ENCODE measurements at places on chromosomes 5 and 9. TPM values are rescaled to one million over a fixed set of nuclear protein-coding genes. Genes with fewer than 3 reads are reported as not detected.

The SEMA6A gene
- total RNA-seq = not detected

The SLC31A1 gene
- 7.9 TPM for total RNA-seq

- H3K4me1 ChIP-seq = no peaks in the 10 kb centered on the region
- no peak overlapping the region for H3K4me3 ChIP-seq
- no peaks in the 10 kb centered on the region for H3K27me3 ChIP-seq
- H3K27ac ChIP-seq = no peak overlapping the region
Measured at GRCh38 chr9:112194969-112195431, 19.9 kb upstream of the SUSD1 start.

DNA sequence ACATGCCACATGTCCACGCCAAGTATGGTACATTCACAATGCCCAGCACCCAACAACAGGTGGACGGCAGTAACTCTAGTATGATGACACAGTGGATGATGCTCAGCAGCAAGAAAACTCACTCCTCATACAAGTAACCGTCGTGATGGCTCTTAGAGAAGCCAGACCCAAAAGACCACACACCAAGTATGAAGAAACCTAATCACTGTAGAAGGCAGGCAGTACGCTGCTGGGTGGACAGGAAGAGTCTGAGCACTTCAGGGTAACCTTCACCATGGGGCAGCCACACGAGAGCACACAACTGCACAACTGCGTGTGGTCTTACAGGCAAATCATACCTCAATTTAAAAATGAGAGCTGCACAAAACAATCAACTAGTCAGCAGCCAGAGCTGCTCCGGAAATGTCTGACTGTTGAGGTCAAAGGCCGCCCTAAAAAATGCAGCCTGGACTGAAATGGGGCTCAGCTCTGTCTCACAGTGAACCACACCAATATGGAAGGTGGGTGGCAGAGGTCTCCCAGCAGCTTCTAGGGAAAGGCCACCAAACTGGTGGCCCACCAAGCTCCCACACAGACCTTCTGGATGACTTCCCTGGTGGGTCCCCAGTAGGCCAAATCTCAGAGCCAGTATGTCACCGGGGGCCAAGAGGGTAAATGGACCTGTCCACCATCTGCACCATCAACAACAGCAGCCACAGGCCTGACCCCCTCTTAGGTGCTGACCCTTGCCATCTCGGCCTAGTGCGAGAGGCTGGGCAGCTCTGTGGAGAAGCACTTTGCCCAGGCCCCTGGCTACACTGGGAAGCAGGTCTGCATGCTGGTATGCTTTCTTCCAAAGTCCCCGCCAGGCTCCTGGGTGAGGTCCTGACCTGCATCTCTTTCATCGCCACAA, 17.8 kb downstream of the BICD2 start:
- no peaks in the 10 kb centered on the region for H3K27me3 ChIP-seq
- peaks cover 41% of the 10 kb centered on the region for H3K4me1 ChIP-seq
- DNase-seq = no peak
- H3K4me3 ChIP-seq = no peak overlapping the region
- no peaks in the 10 kb centered on the region for H3K36me3 ChIP-seq
- no peak overlapping the region for H3K27ac ChIP-seq

- H3K4me1 ChIP-seq = no peaks in the 10 kb centered on the region
- no peak overlapping the region for H3K27ac ChIP-seq
- H3K27me3 ChIP-seq = no peaks in the 10 kb centered on the region
- DNase-seq = no peak
- no peak overlapping the region for H3K4me3 ChIP-seq
- H3K36me3 ChIP-seq = no peaks in the 10 kb centered on the region
Measured at GRCh38 chr5:32042551-32042961, 131.6 kb downstream of the GOLPH3 start.
